Hepatic stellate cell (primary cell): ENCODE measurements at places on chromosomes 12 and 14.

- no peak for DNase-seq
Measured at GRCh38 chr14:22252686-22253085, 336.3 kb downstream of the DAD1 start.

- no peak for DNase-seq
Measured at GRCh38 chr12:24903329-24904088, 45.4 kb downstream of the BCAT1 start.

GRCh38 chr14:23829736-23830471 is 123.7 kb upstream of the DHRS4 start:
- DNase-seq, result peak; percentile 49

DNA sequence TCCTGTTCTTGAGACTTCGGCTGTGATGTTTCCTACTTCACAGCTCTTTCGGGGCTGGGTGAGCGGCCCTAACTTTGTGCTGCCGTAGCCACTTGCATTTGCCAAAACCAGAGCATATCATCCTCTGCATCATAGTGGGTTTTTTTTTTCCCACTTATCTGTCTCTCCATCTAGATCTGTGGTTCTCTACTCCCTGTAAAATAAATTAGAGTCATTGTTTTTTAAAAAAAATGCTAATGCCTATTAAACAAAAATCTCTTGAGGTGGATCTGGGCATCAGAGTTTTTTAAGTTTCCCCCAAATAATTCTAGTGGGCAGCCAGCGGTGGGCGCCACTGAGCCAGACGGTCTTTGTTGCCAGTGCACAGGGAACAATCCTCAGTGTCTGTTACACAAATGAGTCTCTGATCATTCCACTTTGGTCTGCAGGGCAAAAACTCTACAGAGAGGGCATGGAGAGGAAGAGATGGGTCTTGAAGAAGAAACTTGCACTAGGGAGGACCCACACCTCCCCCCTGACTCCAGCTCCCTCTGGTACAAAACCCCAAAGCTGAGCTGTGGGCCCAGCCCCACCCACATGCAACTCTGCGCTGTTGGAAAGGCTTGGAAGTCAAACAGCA is 62.4 kb upstream of the BCL2L14 start:
- no peak for DNase-seq

DNA sequence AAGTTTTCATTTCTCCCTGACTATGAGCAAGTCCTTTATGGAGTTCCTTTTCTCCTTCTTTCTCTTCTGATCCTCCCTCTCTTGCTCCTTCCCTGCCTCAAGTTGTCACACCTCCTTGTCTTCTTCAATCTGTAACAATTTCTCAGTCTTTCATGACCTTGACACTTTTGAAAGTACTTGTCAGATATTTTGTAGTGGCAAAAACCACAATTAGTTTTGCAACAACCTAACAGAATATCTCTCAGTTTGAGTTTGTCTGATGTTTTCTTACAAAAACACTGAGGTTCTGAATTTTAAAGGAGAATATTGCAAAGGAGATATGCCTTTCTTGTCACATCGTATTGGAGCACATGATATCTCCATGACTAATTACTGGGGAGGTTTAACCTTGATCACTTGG is 4.1 kb upstream of the CRADD start:
- DNase-seq, result no peak

DNA sequence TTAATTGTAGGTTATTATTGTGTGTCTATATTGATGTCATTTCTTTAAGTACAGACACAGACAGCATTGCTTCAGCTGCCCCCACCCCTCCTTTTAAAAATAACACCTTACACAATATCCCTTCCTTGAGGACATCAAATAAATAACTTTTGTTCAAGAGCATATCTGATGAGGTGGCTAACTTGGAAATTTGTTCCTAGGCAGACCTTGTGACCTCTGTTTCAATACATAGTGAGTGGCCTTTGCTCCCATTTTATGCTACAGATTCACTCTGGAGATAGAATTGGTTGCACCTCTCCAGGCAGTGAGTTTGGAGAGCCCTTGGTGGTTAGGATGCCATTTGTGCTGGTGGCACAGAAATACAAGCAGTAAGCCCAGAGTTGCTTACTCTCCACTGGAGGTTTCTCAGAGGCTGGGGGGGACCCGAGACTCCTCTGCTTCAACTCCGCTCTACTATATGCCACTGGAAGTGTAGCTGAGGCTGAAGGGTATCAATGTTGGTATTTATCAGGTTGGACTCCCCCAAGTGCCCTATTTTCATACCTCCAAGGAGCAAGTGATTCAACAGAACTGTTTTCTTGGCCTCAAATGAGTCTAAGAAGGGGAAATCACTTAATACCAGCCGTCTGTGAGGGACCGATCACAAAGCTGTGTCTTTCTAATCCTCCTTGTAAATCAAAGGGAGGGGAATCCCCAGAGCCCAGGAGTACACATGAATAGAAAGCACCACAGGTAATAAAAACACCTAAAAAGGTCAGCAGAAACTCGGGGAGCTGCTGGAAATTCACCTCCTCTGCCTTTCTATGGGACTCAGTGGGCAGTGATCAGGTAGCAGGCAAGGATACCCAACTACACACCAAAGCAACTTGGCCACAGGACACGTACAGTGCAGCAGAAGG is 463.1 kb downstream of the RAD51B start:
- no peak for DNase-seq

GRCh38 chr14:62629176-62629725 is 416.0 kb downstream of the KCNH5 start:
- DNase-seq, result no peak

GRCh38 chr14:99468081-99468480 is 12.6 kb downstream of the SETD3 start:
- DNase-seq, result no peak

GRCh38 chr14:50714450-50715073 is 46.5 kb upstream of the SAV1 start:
- peak; percentile 26 for DNase-seq

- peak; percentile 45 for DNase-seq
Measured at GRCh38 chr14:103423050-103423461, 37.8 kb downstream of the MARK3 start.

DNA sequence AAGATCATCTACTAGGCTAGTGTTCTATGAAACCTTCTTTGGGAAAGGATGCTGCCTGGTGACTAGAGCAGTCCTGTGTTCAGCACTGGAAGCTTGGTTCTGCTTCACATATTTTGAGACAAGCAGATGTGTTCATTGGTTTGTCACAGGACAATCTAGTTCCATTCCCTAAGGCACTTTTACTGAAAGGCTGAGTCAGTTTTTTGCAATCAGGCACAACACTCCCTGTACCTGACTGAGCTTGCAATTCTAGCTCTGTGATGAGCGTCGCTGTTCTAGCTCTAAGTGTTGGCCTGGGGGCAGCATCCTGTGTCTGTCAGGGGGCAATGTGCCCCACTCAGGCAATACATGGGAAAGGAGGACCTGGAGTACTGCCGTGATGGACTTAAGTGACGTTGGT is 144.4 kb downstream of the CAND1 start:
- DNase-seq, result no peak

- no peak for DNase-seq
Measured at GRCh38 chr14:58557242-58557641, 80.5 kb upstream of the DACT1 start.

GRCh38 chr14:29649170-29649569 is 278.5 kb downstream of the PRKD1 start:
- no peak for DNase-seq

- no peak for DNase-seq
Measured at GRCh38 chr14:72742118-72742837, 151.6 kb downstream of the DPF3 start.

DNA sequence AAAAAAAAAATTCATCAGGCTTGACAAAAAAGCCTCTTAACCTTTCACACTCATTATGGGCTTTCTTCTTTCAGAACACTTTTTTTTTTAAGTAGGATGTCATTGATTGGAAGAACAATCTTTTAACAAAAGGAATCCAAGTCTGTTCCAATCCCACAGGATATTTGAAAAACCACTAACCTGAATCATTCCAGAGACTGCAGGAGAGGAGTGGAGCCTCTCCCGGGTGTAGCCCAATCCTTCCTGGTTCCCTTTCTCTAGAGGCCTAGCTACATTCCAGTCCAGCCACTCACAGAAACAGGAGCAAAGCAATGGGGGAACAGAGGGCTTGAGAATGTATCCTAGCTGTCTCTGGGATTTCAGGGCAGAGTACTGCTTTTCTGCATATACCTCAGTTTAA is 4.3 kb downstream of the MFAP5 start:
- peak; percentile 79 for DNase-seq
